Activated effector memory CD4-positive, alpha-beta T cell treated with Interleukin-2 at 50 U/mL for 16 hours (primary cell): ENCODE measurements at places on chromosomes 7 and 10.

DNA sequence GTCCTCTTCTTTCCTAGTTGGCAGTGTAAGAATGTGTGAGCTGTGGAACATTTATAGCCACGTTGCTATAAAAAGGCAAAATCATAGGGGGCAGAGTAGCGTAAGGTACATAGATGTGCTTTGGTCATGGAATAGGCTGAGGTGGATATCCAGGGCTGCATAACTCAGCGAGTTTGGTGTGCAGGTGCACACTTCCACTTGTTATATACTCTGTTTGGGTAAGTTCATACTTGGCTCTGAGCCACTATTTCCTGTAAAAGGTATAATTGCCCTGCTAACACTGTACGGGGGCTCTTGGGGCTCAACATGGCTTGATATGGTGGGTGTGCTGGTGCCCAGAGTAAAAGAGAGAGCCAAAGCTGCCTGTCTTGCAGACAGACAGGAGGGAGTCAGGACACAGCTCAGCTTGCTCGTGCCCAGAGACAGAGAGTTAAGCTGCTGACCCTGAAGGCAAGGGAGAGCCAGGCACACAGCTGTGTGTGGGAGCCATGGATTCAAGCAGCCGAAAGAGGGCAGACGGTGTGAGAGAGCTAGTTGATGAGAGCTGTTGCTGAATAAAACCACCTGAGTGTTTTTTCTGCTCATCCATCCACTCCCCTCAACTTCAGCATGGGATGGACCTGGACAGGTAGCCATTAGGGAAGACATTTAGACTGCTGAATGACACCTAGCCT is 126.7 kb downstream of the DKK1 start:
- no peak for DNase-seq

DNA sequence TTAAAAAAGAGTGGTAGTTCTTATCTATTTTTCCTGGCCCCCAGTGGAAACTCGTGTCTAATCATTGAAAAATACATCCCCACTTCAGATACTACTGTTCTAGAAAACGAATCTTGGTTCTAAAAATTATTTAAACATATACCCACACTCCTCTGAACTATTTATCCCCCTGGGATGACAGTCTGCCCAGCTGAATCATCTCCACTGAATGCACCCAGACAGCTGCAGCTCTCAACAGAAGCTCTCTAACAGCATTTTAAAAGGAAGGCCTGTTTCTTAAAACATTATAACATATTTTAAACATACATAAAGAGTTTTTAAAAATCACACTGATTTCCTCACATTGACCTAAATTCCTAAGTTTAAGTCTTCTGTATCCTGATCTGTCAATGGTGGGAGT is 544.6 kb upstream of the PHF14 start:
- DNase-seq = no peak

GRCh38 chr10:121551210-121551885 is 46.9 kb downstream of the FGFR2 start:
- DNase-seq = no peak

GRCh38 chr7:84614821-84615501 is 420.4 kb upstream of the SEMA3A start:
- no peak for DNase-seq

DNA sequence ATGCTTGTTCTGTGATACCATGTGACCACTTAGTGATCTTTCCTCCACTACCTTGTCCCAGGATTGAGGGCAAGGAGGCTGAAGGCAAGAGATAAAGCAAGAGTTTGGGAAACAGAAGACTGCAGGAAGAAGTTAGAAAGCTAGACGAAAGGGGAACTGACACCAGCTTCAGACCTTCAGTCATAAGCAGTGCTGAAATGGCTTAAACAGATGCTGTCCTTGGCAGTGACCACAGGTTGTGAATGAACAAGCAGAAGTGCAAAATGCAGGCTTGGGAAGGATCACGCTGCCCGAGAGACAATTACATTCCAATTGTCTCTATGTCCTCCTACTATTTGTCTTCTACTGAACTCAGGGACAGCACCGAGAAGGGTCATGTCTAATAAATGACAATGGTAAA is 704.9 kb upstream of the AUTS2 start:
- no peak for DNase-seq

GRCh38 chr7:22234227-22234626 is 122.7 kb downstream of the RAPGEF5 start:
- DNase-seq = no peak

DNA sequence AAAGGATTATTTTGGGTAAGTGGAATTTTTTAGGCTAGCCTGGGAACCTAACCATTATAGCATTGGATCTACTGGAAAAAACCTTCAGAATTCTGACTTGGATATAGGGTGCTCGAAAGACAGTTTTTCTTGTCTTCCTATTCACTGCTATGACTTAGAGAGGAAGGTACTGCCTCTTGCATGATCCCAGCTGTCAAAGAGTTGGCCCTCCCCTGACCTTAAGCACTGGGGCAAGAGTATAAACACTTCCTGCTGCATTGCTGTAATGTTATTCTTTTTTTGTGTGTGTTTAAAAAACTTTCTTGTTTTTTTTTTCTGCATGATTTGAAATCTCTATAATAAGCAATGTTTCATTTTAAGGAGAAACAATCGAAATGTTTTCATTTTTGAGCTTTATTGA is 113.0 kb downstream of the LRMDA start:
- no peak for DNase-seq

DNA sequence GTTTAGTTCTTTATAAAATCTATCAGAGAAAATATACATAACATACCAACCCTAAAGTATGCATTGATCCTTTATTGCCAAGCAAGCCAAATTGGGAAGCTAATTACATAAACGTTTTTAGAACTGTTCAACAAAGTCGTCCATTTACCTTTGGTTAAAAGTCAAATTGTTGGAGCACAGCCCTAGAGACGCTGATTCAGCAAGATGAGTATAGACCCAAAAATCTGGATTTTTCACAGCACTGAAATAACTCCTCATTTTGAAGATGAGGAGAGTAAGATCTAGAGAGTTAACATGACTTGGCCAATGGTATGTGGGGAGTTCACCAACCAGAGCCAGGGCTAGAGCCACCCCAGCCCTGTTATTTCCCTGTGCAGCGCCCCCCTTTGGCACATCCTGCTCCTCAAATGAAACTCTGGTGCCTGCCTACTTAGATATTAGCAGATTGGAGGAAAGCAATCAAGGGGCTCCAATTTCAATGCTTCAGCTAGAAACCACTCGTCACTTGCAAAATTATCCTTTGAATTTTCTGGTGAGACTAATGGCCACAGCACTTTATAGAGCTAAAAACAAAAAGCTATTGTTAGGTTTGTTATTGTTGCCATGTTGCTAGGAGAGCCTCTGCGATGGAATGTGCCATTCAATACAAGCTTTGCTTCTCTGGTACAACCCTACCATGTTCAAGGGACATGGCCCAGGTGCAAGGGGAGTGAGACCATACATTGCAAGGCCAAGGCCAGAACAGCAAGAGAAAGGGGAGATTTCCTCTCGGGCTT is 132.6 kb upstream of the ZEB1 start:
- DNase-seq = no peak

DNA sequence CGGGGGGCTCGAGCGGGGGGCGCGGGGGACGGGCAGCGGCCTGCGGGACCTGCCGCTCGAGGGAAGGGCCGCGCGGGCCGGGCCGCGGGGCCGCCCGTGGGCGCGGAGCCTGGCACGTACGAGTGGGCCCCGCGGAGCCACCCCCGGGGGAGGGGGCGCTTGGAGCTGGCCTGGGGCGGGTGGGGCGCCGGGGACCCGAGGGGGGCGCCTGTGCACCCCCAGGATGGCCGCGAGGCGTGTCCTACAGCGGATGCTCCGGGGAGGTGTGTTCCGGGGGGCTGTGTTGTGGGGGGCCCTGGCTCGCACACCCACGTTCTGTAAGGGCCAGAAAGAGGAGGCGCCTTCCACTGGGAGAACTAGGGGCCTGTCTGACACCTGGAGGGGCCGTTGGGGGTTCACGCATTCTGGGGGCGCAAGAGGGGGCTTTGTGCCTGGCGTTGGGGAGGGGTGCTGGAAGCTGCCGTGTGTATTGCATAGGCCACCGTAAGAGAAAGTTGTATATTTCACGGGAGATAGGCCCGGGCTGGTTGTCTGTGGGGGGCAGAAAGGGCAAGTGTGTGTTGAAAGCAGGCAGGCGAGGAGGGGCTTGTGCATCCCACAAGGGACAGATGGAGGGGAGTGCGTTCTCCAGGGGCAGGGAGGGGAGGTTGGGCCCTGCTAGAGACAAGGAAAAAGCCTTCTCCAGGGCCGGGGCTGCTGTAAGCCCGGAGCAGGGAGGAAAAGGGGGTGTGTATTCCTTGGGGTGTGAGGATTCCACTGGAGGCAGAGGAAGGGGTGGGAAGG is 663 bp downstream of the VPS37D start:
- DNase-seq = no peak
